ENCODE measurements at places on chromosomes 4 and X. TPM values are rescaled to one million over a fixed set of nuclear protein-coding genes. Genes with fewer than 3 reads are reported as not detected.

DGKK gene
- not detected for total RNA-seq

ARSH gene
- total RNA-seq, result not detected

UGT2B10 gene
- not detected for total RNA-seq

TMEM150C gene
- total RNA-seq, result under 0.01 TPM
